ENCODE measurements at places on chromosomes 11 and 22.

- DNase-seq = no peak
These were observed 19.3 kb downstream of the MOB2 start for GRCh38 chr11:1467270-1467669.

DNA sequence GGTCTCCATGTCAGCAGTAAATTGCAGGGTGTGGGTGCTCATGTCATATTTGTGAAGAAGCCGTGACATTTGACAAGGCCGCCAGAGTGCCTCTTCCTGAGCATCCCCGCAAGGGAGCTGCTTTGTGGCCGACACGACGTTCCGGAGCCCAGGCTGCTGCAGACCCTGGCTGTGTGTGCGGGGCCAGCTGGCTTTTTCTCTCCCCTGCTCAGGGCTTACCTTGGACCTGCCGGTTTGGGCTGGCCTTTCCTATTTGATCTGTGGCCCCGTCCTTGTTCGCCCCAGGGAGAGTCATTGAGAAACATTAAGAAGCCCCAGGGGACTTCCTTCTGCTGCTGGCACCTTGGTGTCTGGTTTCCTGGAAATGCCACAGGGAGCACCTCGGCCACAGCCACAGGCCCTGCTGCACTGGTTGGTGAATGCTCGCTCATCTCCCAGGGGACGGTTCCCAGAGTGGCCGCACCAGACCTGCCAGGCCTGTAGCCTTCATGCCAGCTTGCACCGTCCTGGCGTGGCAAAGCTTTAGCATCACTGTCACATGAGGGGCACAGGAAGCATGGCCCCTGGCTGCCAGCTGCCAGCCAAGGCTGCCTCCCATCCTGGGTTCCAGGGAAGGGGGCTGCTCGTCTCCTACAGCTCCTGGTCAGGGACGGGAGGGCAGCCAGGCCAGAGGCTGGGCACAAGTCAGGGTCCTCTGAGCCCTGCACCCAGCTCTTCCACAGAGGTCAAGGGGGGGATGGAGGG lies 5.4 kb downstream of the GRK2 start:
- DNase-seq = peak; percentile 79

DNA sequence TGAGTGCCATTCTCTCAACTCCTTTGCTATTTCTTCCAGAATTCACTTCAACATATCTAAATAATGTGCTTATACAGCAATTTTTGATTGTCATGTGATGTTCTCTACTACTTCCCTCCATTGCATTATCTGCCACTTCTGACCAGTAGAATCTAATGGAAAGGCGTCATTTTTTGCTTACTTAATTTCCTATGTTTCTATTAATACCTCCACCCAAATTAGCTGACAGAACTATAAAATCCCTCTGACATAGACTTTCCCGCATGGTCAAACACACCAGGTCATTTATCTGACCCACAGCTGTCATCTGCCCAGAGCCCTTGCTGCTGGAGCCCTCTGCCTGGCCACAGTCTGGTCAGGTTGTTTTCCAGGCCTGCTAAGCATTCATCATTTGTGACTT lies 258.6 kb upstream of the NARS2 start:
- DNase-seq = no peak

- no peak for DNase-seq
These were observed 33.1 kb downstream of the SLC5A1 start for GRCh38 chr22:32075997-32076760.
